ENCODE measurements at places on chromosomes 3 and 15.

DNA sequence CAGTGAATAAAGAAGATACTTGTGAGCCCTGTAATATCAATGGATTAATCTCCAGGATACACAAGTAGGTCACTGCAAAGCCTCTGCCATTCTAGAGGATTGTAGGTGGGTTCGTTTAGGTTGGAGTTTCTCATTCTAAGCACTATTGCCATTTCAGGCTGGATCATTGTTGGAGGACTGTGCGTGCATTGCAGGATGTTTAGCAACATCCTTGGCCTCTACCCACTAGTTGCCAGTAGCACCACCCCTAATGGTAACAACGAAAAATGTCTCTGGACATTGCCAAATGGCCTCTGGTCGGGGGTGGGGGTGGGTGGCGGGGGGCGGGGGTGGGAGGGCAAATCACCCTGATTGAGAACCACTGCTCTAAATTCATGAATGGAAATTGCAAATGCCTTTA is 4.9 kb upstream of the IFT57 start:
- no peak for DNase-seq

- no peak for DNase-seq
Measured at GRCh38 chr3:99647081-99647480, 8.7 kb downstream of the COL8A1 start.

DNA sequence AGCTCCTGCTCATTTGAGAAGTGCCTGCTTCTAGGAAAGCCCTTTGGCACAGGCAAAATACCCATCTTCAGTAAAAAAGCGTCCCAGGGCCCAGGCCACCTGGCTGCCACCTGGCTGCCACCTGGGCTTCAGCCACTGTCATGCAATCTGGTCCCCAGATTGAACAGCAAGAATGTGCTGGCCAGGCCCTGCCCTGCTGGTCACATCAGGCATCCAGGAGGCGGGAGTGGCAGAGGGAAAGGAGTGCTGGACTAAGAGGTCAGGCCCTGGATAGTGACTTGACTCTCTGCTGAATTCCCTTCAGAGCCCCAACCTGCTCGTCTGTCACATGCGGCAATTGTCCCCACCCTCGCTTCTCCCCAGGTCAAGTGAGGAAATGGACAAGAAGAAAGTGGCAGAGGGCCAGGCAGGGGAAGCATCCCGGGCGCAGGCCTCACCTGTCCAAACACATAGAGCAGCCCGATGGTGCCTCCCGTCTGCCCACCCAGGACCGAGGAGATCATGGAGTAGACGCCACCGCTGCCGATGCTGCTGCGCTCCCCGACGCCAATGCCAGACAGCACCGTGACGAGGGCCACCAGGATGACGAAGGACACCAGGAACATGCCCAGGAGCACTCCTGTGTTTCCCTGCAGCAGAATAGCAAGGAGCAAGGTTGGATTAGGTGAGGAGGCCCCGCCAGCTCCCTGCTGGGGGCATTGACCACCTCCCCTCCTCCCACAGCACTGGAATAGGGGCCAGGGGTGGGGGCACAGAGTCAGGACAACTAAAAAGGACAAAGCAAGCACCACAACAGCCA is 25.5 kb downstream of the SLC12A8 start:
- no peak for DNase-seq

GRCh38 chr3:133532951-133533350 is 40.5 kb upstream of the CDV3 start:
- no peak for DNase-seq

- DNase-seq, result no peak
Measured at GRCh38 chr15:49096090-49096750, 50.0 kb upstream of the SECISBP2L start.

GRCh38 chr15:85554852-85555521 is 174.6 kb downstream of the AKAP13 start:
- DNase-seq, result no peak

DNA sequence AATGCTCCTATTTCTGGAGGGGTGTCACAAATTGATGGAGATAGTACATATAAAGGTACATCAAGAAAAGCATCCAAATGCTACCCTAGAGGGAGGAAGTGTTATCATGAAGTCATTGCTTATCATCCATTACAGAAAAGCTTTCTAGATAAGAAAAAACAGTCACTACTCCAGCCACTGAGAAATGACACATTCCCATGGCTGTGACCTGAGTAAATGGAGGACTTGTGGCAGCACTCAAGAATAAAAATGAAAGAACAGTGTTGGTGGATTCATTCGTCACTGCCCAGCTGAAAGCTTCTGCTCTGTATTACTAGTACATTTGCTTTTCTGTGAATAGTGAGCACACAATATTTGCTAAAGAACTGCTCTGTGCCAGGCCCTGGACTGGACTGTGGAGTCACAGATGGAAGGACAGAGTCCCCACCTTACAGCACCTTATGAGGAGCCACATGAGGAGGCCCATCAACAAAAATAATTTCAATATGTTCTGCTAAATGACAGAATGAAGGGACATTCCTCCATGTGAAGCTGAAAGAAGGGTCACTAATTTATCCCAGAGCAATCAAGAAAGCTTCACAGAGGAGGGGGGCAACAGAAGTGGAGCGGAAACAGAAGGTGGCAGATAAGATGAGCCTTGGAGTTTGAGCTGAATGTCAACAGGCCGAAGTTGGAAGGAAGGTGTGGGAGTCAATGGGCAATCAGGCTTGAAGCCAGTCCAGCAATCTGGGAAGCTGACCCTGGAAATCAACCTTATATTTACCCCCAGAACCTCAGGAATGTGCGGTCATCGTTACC is 343.5 kb upstream of the TRIM42 start:
- no peak for DNase-seq

GRCh38 chr3:117602058-117602644 is 892.6 kb downstream of the TUSC7 start:
- no peak for DNase-seq

DNA sequence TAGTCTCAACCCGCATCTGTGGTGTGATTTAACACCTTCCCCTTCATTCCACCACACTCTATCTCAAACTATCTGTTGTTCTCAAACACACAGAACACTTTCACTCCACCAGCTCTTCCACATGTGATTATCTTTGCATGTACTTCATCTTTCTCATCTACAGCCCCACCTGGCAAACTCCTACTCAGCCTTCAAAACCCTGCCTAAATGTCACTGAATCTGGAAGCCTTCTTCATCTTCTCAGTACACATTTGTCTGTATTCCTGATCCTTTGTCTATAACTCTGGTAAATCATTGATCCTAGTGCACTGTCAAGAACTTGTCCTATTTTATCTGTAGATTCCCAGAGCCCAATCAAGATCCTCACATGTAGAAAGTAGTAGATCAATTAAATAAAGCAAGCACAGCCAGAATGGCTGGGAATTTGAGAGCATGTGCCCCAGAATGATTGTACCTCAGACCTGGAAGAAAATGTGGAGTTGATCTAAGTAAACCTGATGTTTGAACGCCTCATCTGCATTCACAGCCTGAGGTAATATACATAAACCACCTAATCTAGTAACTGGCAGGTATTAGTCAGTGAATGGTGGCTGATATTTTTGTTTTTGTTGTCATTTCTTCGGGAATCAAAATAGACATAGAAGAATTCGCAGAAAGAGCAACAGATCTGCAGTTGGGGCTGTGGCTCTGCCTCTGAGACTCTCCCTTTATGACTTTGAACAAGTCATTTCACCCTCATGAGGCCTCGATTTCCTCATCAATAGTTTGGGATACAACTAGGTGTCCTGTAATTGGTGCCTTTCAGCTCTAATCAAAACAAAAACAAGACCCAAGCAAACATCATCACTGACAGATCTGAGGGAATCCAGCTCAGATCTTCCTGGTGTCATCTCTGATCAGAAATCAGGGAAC is 28.0 kb upstream of the MAGEF1 start:
- DNase-seq, result no peak

GRCh38 chr3:57951066-57951882 is 56.9 kb upstream of the FLNB start:
- no peak for DNase-seq

DNA sequence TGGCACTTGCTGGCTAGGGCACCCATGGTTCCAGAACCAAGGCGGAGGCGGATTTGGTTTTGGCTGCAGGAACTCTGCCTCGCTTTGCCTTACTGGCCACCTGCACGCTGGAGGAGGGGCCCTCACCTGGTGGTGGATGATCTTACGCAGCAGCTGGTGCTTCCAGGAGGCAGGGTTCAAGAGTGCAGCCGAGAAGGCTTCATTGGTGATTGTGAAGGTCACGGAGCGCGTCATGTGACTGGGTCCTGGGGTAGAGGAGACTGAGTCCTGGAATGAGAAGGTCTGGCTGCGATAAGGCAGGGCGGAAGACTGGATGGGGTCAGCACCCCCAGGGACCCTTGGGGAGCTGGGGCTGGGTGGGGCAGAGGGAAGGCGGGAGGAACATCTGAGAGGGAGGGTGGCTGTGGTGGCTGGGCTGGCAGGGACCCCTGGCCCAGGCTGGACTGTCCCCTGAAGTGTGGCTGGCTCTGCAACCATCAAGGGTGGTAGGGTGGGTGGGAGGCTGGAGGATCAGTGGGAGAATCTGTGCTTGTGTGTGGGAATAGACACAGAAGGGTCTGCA is 25.8 kb upstream of the GOLGA6C start:
- no peak for DNase-seq

DNA sequence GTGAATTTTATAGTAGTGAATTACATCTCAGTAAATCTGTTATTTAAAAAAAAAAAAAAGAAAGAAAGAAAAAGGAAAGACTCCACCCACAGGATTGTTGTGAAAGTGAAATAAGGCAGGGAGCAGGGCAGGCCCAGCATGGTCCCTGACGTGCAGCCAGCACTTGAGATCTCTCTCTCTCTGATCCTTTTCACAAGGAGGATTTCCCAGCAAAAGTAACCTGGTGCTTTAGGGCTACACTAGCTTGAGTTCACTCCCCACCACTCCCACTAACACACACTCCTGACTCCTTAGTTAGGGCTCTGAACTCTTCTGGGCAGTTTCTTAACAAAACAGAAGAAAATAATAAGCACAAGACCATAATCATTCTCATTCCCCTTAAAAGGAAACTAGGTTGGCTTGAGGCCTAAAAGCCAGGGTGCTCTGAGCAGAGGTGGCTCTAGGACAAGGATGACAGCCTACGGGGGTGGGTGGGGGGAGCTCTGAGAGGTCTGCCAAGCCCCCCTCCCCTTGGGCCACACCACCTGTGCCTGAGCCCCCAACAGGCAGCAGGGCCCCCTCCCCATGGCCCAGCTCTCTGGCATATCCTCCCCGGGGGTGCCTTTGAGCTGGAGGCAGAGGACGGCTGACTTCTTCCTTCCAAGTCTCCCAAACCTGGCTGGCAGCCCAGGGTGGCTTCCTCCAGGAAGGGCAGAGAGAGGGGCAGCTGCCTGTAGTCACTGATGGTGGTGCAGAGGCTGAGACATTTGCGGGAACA is 856 bp downstream of the TMEM40 start:
- DNase-seq, result no peak

GRCh38 chr3:161339517-161340500 is 31.5 kb downstream of the SPTSSB start:
- DNase-seq, result no peak

DNA sequence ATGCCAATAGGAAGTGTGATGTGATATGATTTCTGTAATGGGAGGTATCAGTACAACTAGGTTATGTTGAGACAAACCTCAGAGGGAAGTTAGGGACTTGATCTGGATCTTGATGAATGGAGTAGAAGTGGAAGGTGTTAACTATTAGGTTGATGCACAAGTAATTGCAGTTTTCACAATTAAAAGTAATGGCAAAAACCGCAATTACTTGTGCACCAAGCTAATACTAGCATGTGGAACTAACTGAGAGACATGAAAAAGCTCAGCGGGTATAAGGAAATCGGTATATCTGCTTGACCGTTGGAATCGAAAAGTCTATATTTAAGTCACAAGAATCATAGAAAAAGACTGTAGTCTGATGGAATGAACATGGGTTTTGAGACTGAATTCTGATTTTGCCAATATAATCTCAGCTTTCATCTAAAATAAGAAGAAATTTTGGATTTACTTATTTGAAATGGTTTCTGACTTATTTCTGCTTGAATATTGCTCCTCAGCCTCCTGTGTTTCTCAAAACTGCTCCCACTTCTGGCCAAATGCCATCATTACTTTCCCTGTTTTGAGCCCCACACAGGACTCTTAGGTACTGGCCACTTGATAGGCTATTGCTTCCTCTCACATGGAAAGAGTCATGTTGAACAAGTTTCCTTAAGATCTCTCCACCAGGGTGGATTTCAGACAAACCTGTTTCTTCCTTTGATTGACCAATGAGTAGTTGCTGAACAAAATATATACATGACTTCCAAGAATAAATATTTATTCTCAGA is 271.5 kb upstream of the COL8A1 start:
- DNase-seq, result no peak
